ENCODE measurements at places on chromosomes 12 and 14.

DNA sequence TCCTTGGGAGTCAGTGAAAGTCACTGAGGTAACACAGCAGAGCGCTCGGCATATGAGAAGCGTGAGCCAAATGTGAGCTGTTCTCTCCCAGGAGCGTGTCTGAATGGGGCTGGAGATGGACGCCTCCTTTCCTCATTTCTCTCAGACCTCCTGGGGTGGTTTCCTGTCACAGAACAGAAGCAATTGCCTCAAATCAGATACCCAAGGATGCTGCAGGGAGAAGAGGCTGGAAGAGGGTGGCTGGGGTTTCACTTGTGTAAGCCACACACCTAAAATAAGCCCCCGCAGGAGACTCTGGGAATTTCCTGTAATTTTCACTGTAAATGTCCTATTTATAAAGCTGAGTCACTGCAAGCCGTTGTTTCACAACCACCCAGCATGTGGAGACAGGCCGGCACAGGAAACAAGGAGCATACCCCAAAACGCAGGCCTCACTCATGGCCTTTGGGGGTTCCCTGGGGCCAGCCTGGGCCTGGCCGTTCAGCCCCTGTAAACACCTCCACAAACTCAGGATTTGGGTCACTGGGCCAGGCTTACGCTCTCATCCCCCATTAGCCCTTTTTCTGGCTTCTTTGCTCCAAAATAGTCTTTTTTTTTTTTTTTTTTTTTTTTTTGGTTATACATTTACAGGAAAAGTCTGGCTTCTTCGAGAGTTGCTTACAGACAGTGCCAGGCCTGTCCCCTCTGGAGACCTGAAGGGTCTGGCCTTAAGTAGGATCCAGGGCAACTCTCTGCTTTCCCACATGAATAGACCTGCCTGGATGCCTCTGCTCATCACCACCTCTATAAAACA lies 55.3 kb downstream of the VCPKMT start:
- peak; percentile 84 for DNase-seq

DNA sequence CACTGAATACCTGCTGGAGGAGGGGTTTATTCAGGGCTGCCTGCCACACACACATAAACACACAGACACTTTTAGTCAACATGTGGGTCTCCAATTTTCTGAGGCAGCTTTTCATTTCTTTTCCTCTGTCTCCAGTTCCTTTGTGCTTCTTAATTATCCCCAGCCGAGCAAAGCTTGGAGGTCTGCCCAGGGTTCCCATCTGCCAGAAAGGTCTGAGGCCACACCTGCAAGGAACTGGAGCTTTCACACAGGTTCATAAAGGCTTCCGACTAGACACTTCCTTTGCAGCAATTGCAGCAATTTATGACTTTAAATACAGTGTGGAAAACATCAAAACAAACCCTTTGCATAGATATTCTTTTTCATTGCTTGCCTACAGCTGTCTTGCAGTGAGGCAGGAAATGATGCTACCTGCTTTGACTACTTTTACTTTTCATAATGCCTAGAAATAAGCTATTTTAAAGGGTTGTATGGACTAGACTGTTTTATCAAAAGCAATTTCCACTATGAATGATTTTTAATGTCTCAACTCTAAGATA lies 1318.9 kb downstream of the AACS start:
- DNase-seq: no peak

GRCh38 chr12:4214877-4215228 lies 58.7 kb upstream of the CCND2 start:
- DNase-seq: no peak

- DNase-seq: no peak
Observed at GRCh38 chr12:51695241-51696010, 104.4 kb downstream of the SCN8A start.

- no peak for DNase-seq
Observed at GRCh38 chr14:105322791-105323556, 8.4 kb downstream of the PACS2 start.

GRCh38 chr14:106694638-106695393 lies 1168.4 kb downstream of the TMEM121 start:
- peak; percentile 4 for DNase-seq

- no peak for DNase-seq
Observed at GRCh38 chr14:52303236-52303635, 10.9 kb upstream of the PTGER2 start.

DNA sequence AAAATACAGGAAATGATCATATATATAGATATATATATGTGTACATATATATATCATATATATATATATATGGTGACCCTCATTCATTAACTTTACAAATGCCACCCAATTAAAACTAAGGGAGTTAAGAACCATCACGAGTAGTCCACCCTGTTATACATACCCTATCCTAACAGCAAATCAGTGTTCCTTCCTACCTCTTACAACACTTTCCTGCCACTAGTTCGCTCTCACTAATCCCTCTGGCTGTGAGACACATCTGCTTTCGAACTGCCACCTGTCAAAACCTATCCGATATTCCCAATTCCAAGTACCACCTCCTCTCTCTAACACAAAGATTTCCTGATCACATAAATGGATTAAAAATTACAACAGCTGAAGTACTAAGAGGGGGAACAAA lies 100.5 kb downstream of the EEA1 start:
- DNase-seq: no peak

DNA sequence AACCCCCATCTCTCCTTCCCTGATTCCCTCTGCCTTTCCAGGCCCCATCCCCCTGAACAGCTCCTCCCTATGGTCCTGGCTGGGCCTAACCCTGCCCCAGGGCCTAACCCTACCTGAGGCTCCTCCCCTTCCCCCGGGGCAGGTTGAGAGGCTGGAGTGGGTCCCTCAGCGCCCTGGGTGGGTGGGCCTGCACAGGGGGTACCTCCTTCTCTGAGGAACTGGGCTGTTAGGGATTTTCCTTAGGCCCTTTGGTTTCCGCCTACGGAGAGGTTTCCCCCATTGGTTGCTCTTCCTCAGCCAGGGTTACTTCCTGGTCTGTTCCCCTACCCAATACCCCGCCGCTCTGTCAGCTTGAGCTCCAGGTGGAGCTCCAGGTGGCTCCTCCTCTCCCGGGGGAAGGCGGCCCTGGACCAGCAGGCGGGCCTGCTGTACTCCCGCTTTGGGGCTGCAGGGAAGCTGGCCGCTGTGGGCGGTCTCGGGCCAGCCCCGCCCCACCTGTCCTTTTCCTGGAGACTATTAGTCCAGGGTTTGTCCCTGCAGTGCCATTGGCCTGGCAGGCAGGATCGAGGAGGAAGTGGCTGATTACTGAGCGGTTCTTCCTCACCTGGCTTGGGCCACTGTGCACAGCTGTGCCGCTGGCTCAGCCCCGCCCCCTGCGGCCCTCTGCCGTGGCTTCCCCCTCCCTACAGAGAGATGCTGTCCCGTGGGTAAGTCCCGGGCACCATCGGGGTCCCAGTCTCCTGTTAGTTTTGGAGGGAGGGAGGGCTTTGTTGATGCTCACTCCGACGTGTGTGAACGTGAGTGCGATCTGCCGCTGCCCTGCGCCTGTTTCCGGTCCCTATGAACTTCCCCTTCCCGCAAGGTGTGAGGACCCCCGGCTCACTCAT lies 2.5 kb downstream of the C12orf57 start:
- DNase-seq: no peak

GRCh38 chr14:99718031-99718810 lies 34.1 kb downstream of the CYP46A1 start:
- DNase-seq: no peak

DNA sequence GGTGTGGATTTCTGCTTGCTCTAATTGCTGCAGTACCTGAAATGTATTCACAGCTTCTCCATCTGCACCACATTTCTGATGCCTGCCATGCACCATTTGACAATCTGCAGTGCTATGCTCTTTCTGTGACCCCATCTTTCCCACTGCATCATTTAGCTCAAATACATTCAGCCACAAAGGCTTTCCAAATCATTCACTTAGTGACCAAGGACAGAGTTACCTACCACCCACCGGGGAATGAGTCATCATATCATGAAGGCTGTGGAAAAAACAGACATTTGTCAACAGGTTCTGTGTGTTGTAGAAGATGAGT lies 465.5 kb upstream of the ATP2B1 start:
- no peak for DNase-seq

- no peak for DNase-seq
Observed at GRCh38 chr14:99666533-99666932, 17.6 kb upstream of the CYP46A1 start.

DNA sequence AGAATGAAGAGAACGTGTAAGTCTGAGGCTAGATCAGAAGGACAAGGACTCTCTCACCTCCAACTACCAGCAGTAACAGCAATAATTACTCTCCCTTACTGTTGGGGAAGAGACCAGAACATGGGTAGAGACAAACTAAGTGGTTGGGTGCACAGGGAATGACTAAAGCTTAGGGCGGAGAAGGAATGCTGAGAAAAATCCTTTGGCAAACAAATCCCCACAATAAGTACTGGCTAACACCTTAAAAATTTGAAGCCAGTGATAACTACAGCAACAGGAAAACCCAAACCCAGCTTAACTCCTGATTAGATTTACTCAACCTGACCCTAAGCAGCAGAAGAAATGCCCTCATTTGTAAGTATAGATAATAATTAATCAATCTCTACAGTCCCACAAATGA lies 759.0 kb downstream of the AACS start:
- no peak for DNase-seq

DNA sequence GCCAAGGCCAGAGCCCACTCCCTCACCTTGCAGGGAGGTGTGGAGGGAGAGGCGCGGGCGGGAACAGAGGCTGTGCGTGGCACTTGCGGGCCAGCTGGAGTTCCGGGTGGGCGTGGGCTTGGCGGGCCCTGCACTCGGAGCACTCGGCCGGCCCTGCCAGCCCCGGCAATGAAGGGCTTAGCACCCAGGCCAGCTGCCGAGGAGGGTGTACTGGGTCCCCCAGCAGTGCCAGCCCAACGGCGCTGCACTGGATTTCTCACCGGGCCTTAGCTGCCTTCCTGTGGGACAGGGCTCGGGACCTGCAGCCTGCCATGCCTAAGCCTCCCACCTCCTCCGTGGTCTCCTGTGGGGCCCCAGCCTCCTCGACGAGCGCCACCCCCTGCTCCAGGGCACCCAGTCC lies 107.5 kb downstream of the FAR2 start:
- DNase-seq: no peak

GRCh38 chr12:94309373-94309772 lies 150.3 kb downstream of the CEP83 start:
- no peak for DNase-seq

- DNase-seq: peak; percentile 55
Observed at GRCh38 chr14:24377657-24378056, 9.7 kb downstream of the NFATC4 start.

- DNase-seq: no peak
Observed at GRCh38 chr14:94659256-94659655, 47.1 kb downstream of the SERPINA3 start.
